ENCODE measurements at places on chromosomes 7 and 10.

DNA sequence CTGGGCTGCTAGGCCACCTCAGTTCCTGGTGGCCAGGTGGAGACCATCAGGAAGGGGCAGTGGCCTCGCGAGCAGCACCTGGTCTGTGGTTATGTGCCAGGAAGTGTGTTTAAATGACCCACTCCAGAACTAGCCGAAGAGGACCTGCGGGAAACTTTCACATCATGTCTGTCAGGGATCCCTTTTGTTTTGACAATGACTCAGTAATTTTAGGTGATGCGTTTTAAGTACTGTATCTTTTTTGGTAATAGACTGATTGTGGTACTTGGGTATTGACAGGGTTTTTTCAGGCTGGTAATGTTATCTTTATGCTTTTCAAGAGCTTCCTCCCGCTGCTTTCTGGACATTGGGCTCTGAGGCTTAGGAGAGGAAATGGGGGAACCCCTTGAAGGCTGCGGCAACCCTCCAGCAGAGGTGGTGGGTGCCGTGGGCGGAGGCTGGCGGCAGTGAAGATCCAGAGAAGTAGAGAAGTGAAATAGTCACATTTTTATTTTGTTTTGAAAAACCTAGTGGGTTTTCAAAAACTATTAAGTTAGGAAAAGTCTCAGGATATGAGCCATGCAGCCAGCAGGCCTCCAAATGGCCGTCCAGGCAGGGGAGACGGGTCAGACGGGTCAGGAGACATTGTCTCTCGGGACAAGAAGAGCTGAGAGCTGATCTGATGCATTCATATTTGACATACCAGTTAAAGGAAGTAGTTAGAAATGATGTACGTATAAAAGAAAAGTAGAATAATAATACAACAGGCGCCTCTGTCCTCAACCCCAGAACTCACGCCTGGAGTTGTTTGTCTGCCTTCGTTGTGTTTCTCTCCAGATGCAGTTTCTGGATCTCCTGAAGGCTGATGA, 27.7 kb downstream of the PPP2R2D start:
- peak; percentile 63 for DNase-seq

DNA sequence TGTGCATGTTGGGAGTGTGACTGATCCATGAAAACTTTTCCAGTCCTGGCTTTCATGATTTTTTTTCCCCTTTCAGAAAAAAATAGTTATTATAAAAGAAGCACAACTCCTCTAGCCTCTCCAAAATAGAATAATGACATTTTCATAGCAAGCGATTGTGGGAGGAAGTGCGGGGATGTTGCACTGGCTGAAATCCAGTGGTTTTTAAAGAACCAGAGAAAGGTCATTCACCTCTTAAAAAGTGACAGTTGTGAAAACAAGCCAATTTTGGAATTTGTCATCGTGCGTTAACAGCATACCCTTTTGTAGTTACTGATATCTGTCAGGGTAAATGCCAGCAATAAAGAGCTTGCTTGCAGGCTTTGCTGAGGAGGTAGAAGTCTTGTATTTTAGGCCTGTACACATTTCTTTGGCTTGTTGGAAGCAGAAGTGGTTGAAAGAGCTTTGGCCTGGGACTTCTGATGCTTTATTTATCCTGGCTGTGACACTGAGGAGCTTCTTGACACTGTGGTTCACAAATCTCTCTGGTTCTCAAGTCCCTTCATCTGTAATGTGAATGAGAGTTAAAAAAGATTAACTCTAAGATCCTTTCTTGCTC, 545.9 kb downstream of the REEP3 start:
- peak; percentile 10 for DNase-seq

DNA sequence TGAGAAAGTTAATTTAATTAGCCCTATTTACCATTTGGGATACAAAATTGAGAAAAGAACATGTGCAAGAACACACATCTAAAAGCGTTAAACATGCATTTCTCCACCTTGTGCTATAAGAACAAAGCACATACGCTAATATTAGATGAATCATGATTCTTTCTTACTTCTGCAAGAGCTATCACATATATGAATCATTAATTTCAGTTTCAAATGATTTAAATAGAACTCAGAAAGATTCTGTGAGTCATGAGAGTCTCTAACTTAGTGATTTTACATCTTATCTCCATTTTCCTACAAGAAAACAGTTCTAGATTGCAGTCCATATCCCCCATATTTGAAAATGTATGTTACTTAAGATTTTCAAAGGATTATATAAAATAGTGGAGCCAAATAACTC, 173.9 kb downstream of the RNLS start:
- DNase-seq = no peak

GRCh38 chr10:26029858-26030257, 95.8 kb downstream of the MYO3A start:
- DNase-seq = no peak

- peak; percentile 97 for DNase-seq
Measured at GRCh38 chr10:102988404-102989314, 70.6 kb downstream of the CNNM2 start.

GRCh38 chr10:49135575-49136313, 1.9 kb upstream of the FAM170B start:
- DNase-seq = peak; percentile 16

DNA sequence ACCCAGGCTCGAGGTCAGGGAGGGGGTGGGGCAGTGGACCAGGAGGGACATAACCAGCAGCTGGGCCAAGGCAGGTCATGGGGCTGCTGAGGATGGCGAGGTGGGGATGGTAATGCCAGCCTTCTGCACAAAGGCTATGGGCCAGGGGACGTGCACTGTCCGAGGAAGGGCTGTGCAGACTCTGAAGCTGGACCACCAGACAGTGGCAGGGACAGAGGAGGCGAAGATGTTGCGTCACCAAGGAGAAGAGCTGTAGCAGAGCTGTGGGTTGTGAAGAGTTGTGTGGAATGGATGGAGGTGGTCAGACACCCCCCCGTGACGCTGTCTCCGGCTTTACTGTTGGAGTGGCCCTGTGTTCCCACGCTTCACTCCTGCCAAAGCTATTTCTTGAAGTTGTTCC, 1.8 kb downstream of the CLEC2L start:
- no peak for DNase-seq
